ENCODE measurements at places on chromosomes 1 and 21.
A peak's percentile ranks its signal among the peaks of the same experiment; 100 is the strongest.

GRCh38 chr21:34185026-34185750, 111.8 kb downstream of the MRPS6 start:
- DNase-seq: no peak

GRCh38 chr1:25064465-25065240, 134.6 kb upstream of the RUNX3 start:
- DNase-seq: peak; percentile 8

DNA sequence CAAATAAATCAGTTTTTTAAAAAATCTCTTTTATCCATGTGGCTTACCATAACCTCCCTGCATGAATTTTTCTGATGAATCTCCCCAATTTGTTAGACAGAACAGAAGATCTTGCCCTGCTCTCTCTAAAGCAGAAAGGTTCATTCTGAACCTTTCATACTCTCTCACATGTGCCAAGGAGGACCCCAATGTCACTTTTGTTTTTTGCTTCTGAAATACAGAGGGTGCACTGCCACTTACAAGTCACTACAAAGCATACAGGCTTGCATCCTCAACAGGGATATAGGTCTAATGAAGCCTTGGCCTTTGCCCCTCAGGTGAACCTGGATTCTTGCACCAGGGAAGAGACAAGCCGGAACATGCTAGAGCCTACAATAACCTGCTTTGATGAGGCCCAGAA, 4.8 kb downstream of the RGS4 start:
- no peak for DNase-seq

DNA sequence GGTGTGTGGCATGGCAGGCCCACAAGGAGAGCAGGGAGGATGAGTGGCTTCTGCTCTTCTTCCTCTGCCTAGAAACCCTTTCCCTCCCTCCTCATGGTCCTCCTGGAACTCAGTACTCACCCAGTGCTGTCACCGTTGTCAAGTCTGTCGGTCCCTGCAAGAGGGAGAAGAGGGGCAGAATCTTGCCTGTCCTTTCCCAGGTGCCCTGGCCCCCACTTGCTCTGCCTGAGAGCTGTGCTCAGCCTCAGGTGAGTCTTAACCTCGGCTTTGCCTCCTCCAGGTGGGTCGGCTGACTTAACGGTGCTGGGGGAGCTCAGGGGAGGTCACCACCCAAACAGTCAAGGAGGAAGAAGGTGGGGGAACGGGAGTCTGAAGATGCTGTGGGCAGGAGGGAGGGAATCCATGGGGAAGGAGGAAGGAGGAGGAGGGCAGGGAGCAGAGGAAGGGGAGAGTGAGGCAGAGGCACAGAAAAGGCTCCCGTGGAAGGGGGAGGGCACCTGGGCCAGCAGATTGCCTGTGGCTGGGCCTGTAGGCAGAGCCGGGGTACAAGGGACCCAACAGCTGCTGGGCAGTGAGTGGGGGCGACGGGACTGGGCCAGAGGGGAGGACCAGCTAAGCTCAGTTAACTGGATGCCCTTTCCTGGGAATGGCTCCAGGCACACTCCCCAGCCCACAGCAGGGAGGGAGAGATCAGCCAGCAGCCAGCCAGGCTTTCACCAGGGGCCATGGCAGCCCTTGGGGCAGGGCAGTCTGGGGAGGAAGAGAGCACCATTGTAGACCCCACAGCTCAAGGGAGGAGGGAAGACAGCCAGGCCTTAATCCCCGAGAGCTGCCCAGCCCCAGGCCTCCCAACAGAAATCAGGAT, 26.3 kb downstream of the CTNNBIP1 start:
- DNase-seq: no peak

GRCh38 chr1:185672719-185673360, 61.4 kb upstream of the HMCN1 start:
- no peak for DNase-seq

DNA sequence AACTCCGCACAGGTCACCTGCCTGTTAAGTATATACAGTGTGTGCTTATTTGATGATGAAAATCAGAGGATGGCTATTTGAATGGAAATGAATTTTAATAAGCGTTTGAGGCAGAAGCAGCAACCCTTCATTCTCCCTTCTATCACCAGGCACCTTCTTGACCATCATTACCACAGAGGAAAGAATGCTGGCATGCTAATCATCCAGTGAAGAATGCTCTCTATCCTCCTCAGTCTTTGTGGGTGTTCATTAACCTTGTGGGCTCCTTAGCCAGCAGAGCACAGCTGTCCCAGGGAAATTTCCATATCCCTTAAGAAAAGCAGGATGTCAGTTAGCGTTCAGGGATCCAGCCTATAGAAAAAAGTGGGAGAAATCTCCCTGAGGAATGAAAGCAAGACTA, 428.0 kb upstream of the CAMK1G start:
- no peak for DNase-seq

- DNase-seq: no peak
Measured at GRCh38 chr21:33128538-33128937, 58.6 kb downstream of the OLIG1 start.

GRCh38 chr1:54400329-54400728, 5.9 kb downstream of the SSBP3 start:
- no peak for DNase-seq

- no peak for DNase-seq
Measured at GRCh38 chr1:59520194-59520593, 223.3 kb downstream of the FGGY start.

DNA sequence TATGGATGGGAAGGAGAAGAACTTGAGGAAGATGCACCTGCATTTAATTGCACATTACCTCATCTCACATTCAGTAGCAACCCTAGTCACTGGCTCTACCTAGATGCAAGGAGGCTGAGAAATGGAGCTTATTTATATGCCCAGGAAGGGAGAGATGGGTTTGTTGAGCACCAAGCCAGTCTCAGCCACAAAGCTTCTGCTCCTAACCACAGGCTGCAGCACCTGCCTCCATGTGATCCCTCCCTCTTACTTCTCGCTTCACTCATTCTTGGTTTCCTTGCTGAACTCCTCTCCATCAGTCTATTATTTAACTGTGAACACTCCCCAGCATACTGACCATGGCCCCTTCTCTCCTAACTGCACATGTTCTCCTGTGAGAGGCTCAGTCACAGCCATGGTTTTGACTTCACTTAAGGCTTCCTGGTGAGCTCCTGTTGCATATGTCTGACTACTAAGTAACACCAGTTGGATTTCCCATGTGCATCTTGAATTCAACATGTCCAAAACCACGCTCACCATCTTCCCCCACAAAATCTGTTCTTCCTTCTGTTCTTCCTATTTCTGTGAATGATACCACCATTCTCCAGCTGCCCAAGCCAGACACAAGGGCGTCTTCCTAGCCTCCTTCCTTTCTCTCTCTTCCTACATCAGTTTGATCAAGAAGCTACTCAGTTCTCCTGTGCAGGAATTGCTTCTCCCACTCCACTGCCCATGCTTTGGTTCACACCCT, 139.8 kb downstream of the AK5 start:
- no peak for DNase-seq

GRCh38 chr1:54851406-54851805, 35.6 kb downstream of the DHCR24 start:
- DNase-seq: no peak

DNA sequence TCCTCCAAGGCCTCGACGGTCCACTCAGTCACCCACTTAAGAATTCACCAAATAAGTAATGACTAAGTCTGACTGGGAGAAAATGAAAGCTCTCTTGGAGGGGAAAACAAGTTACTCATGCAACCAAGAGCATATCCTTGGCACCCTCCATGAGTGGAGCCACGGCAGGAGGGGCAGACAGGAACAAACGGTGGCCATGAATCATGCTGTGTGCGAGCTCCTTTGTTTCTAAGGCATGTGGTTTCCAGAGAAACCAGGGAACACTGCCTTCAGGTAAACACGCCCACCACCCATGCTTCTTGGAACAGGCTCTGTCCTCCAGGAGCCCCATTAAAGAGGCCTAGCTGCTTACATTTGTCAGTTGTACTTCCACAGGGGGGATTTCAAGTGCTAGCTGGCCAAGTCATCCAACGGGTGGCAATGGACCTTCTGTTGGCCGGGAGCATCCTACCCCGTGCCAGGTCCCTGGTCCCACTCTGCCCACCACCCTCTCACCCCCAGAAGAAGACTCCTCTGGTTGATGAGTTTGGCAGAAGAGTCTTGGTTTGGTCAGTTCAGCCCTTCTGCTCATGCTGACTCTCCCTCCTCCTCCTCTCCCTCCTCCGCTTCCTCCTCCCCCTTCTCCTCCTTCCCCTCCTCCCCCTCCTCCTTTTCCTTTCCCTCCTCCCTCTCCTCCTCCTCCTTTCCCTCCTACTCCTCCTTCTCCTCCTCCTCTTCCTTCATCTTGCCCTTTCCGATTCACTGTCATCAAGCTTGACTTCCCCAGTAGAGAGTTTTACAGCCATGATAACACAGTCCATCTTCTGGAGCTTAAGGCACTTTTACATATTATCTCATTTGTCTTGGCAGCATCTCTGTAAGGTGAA, 107.6 kb downstream of the CCDC185 start:
- DNase-seq: no peak

- DNase-seq: peak; percentile 75
Measured at GRCh38 chr1:155206891-155207805, 549 bp downstream of the THBS3 start.

- DNase-seq: no peak
Measured at GRCh38 chr1:15863156-15863901, 15.8 kb downstream of the SPEN start.

DNA sequence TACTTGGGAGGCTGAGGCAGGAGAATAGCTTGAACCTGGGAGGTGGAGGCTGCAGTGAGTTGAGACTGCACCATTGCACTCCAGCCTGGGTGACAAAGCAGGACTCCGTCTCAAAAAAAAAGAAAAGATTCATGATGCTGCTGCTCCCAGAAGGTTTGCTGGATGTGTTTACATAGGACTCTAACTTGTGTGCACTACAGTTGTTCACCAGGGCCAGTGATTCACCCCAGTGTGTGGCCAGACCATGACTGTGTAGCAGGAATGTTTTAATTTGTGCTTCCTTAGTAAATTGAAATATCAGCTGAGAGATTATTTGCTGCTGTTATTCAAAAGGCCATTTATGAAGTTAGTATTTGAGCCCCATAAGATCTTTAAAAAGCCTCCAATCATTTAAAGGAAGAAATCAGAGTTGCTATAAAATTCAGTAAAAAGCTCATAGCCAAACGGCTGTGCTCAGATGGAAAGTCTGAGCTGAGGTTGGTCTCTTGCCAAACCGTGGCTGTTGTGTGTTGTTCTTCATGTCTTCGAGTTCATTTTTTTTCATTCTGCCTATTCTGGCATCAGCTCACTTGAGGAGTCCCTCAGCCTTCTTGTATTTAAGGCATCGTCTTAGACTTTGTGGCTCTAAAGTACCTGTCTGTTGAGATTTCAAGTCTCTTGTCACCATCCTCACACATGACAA, 18.1 kb upstream of the PGD start:
- no peak for DNase-seq

- DNase-seq: no peak
Measured at GRCh38 chr21:36388096-36388495, 2.9 kb downstream of the CHAF1B start.

DNA sequence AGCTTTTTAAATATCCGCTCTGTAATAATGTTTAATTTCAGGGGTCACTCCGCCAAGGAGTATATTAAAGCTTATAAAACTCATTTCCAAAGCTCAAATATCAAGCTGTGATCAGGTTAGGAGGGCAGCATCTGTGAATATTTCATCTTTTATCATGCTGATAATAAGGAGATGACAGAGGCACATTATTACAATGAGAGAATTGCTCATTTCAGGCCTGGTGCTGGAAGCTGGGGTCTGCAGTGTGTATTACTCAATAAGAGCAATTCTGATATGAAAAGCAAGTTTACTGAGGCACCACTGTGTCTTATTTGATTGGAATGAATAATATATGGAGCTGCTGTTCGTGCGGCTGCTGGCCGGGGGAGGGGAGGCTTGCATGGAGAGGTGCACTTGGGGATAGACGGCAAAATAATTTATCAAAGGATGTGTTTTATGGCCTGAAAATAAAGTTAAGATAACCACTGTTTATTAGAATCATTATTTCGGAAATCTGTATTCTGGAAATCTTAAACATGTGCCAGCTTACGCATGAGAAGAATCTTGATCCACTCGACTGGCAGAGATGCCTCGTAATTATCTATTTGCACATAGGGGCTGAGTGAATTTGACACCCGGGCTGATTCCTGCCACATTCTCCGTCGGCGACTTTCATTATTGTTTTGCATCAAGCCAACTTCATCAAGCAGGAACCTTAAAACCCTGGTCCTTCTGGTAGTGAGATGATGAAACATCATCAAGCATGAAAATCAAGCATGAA, 173.2 kb downstream of the RRAGC start:
- no peak for DNase-seq

- DNase-seq: no peak
Measured at GRCh38 chr1:51969038-51969705, 21.3 kb downstream of the RAB3B start.

GRCh38 chr1:228265167-228265566, 57.3 kb downstream of the OBSCN start:
- DNase-seq: no peak

DNA sequence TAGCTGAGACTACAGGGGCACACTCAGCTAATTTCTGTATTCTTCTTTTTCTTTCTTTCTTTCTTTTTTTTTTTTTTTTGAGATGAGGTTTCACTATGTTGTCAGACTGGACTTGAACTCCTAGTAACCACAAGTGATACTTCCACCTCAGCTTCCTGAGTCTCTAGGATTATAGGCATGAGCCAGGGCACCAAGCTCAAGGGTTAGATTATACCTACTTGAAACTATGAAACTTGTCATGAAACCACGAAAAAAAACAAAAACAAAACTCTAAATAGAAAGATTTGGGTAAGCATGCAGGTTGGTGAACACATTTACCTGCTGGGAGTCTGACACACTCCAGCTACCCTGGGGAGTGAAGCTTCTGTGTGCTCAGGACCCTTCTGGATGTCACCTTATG, 2250.4 kb downstream of the MRPL39 start:
- no peak for DNase-seq

GRCh38 chr1:176670853-176671252, 207.9 kb downstream of the PAPPA2 start:
- no peak for DNase-seq

- DNase-seq: no peak
Measured at GRCh38 chr1:153367090-153367489, 8.3 kb downstream of the S100A12 start.

DNA sequence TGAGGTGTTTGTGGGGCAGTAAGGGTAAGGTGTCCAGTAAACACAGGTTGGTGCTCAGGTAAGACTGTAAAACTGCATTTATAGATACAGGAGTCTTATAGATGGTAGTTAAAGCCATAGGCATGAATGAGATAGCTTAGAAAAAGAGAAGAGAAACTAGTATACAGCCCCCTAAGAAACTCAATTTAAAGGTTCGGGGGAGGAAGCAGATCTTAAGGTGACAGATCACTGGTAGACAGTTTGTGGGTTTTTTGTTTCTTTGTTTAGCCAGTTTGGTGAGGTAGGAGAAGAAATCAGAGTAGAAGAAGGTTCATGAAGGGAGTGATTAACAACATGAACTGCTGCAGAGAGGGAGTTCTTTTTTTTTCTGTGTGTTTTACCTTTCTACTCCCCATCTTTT, 6.1 kb upstream of the AGO3 start:
- no peak for DNase-seq
